ENCODE measurements at places on chromosomes 6 and 20.
A peak's percentile ranks its signal among the peaks of the same experiment; 100 is the strongest.

- DNase-seq, result no peak
These were observed 35.7 kb downstream of the MGME1 start for GRCh38 chr20:18004384-18005031.

DNA sequence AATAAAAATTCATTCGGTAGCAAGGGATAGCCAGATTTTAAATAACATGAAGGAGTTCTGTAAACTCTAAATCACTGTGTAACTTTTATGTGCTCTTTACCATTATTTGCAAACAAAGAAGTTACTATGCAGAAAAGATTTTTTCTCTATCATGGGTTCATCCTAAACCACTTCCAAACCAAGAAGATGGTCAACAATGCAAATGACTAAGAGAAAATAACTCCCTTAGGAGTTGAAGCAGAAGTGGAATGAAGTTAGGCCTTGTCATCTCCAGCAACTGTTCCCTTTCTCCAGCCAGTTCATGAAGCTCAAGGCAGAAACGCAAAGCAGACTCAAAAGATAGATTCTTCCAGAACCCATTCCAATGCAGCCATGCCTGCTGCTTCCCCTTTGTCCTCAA is 66.0 kb downstream of the MBOAT1 start:
- no peak for DNase-seq

GRCh38 chr6:150705392-150705791 is 105.7 kb downstream of the PLEKHG1 start:
- DNase-seq, result no peak

DNA sequence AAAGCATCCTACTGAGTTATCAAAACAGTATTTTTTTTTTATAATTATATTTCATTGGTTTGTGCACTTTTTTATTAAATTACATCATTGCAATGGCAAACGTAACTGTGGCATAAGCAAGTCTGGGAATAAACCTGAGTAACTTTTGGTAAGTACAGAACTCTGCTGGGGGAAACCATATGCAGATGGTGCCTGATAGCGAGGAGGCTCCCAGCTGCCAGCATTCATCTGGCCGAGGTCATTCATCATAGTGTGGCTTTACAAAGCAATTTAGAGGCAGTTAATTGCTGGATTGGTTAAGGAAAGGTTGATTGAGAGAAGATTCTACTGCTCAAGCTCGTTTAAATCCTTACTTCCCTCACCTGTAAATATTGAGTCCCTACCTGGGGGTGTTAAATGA is 52.6 kb downstream of the HECA start:
- DNase-seq, result no peak

DNA sequence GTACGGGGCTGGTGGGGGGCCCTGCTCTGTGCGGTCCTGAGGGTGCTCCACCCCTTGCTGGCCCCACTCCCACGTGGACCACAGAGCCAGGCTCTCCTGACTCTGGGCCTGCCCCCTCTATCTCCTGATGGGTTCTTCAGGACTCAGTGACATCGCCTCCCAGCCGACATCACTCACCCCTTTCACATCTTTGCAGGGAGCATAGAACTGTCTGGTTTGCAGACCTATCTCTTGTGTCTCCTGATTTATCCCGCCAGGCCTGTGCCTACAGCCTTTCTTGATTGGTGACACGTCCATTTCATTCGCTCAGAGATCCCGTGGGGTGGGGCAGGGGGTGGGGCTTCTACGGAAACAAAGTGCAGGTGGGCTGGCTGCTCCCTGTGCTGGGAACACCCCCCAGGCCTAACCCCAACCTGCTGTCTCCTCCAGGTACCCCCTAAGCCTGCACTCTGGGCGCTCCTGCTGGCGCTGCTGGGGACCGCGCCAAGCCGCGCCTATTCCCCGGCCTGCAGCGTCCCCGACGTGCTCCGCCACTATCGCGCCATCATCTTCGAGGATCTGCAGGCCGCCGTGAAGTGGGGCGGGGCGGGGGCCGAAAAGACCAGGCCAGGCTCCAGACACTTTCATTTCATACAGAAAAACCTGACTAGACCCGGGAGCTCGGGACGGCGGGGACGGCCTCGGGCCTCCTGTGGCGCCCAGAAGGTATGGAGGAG is 1.7 kb downstream of the C20orf204 start:
- no peak for DNase-seq

DNA sequence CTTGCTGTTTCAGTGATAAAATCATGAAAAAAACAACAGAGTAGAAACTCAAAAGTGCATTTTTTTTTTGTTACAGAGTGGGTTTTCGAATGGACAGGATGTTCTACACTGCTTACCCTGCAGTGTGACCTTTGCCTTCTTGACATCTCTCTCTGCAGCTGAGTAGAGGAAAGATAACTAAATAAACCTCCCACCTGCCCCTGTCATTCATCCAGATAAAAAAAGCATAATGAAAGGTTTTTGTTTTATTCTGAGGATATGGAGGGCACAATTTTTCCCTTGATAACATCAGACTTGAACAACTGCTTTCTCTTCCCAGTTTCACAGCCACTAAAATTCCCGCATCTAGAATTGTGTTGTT is 193.6 kb upstream of the FOXQ1 start:
- DNase-seq, result no peak

GRCh38 chr6:70738028-70738427 is 70.3 kb downstream of the SMAP1 start:
- no peak for DNase-seq

GRCh38 chr6:148085631-148086331 is 256.9 kb upstream of the SASH1 start:
- DNase-seq, result no peak

DNA sequence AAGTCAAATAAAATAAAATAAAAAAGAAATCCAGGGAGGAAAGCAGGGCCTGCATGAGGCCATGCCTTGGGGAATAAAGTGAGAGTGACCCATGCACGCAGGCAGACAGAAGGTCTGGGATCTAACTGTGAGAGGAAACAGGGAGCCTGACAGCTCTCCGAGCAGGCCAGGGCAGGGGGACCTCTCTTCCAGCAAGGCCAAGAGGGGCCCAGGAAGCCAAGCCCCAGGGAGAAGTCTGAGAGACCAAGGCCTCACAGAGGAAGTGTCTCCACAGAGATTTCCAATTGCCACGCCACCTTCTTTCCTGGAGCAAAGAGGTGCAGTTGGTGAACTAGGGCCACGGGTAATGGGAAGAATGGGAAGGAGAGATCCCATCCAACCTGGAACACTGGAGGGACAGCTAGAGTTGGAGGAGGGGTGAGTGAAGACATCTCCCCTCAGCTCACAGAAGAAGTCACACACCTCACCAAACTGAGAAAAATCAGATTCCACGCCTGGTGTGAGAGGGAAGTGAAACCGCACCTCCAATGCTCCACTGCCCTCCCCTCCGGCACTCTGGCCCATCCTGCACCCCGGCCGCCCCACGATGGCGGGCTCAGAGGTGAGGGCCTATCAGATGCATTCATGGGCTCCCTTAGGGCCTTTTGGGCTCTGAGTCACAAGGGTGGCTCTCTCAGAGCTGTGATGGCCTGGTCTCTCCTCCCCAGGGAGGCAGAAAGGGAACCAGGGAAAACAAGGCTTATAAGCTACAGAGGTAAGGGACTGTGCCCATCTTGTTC is 25.1 kb upstream of the TAF8 start:
- DNase-seq, result no peak

- no peak for DNase-seq
These were observed 170.1 kb downstream of the HS3ST5 start for GRCh38 chr6:114172576-114173260.

- peak; percentile 26 for DNase-seq
These were observed 481 bp downstream of the ZNF133 start for GRCh38 chr20:18288749-18289267.

DNA sequence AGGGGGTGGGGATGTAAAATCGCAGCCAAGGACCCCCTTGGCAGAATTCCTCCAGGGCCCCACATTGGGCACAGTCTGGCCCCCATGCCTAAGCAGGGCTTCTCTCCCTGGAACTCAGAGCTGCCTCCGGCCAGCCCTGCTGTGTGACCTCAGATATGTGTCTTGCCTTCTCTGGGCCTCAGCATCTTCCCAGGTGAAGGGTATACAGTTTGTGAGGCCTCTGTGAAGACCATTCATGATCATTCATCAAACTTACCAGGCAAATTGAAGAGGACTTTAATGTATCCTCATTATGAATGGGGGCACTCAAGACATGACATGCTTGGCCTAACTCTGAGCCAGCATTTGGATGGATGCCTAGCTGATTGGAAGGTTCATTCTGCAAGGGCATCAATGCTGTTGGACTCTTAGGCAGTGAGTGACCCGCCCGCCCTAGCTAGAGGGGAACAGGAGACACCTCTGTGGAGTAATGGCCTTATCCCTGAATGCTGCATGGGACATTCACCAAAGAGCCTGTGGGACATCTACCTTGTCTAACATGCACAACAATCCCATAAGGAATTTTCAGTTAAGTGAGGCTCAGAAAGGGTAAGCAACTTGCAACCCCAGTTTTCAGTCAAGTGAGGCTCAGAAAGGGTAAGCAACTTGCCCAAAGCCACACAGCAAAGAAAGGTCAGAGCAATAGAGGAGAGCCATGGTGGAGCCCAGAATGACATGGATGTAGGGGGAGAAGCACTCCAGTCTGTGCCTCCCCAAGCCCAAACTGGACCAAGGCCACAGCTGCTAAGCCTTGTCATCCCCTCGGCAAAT is 535 bp downstream of the CCN5 start:
- no peak for DNase-seq

- DNase-seq, result no peak
These were observed at the start of gene COL9A3 for GRCh38 chr20:62816884-62817873. TSS of gene COL9A3 (plus strand) at chr20:62817050. CDS start at chr20:62817065, 15 bp downstream.

GRCh38 chr20:51532577-51533191 is 9.8 kb downstream of the NFATC2 start:
- no peak for DNase-seq

DNA sequence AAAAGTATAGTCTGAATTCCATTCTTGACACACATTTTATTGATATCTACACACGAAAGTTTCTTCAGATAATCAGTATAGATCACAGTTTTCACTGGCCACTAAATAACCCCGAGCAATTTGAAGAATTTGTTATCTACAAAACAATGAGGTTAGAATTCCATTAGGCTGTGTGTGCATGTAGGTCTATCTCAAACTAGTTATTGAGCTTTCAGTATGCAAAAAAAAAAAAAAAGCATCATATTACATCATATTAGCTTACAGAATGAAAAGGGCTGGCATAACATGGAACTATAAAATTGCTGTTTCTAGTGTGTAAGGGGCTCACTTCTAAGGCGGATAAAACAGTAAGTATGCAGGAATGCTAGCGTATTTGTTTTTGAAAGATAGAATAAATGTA is 59.5 kb upstream of the ADGRG6 start:
- no peak for DNase-seq

GRCh38 chr6:4660377-4661321 is 115.6 kb upstream of the CDYL start:
- no peak for DNase-seq

- no peak for DNase-seq
These were observed 1.2 kb downstream of the MAS1L start for GRCh38 chr6:29486577-29486976.

DNA sequence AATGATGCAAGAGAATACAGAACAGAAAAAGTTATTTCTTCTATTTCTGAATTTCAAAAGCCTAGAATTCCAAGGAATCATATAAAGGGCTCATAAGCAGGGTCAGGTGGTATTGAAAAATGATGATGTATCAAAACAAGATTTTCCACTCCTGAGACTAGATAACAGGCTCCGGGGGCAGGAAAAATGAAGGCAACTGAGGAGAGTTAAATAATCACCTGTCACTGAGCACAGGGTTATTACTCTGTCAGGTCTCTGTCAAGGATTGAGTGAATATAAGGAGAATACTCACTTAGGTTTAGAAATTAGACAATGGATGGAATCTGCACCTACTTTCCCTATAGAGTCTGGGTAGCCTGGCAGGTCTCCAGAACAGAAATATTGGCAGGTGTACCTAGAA is 76.1 kb upstream of the KHDRBS2 start:
- DNase-seq, result no peak

- no peak for DNase-seq
These were observed 3.0 kb upstream of the ABCF1 start for GRCh38 chr6:30568245-30568644.

- DNase-seq, result no peak
These were observed 93.3 kb downstream of the SNX5 start for GRCh38 chr20:17875106-17875980.

DNA sequence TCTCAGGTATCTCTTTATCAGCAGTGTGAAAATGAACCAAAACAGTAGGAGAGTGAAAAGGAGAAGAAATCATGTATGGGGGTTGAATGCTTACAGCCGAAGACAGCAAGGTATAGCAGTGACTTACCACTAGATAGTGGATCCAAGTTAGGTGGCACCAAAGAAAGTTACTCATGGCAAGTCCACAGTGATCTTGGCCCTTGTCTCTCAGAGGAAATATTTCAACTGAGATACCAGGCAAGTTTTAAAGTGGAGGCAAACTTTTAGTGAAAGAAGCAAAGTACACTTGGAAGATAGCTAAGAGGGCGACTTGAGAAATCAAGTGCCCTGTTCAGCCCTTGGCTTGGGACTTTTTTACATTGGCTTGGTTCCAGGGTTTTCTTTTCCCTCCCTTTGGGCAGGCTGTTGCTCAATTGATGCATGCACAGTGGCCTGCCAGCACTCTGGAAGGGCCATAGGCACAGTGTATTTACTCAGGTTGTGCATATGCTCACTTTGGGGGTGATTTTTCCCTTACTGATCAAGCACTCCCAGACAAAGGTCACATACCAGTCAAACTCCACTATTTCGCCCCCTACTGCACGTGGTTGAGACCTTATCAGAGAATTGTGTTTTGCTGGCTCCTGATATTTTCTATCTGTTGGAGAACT is 329.5 kb upstream of the KHDRBS2 start:
- DNase-seq, result no peak

GRCh38 chr6:25435416-25435985 is 156.3 kb downstream of the CARMIL1 start:
- no peak for DNase-seq

- no peak for DNase-seq
These were observed 14.9 kb upstream of the RFPL4B start for GRCh38 chr6:112332274-112332673.

DNA sequence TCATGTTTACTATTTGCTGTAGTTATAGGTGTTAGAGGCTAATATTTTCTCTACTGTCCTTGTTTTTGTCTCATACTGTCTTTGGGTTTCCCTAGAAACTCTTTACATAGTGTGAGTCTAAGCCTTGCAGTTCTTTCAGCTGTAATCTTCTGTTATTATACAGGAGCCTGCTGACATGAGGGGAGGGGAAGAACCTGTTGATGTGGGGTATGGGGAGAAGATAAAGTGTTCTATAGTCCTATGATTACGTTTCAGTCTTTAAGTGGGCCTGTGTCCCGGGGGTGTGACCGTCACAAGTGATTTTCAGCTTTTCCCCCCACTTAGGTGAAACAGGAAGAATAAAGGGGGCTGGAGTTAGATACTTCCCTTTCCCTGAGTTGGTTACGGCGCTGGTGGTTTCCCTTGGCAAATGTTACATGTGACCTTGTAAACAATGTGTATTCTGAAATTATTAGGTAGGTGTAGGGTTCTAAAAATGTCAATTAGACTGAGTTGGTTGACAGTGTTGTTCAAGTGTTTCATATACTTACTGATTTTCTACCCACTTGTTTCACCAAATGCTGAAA is 41.3 kb downstream of the REV3L start:
- no peak for DNase-seq

- DNase-seq, result no peak
These were observed 11.4 kb downstream of the GPX5 start for GRCh38 chr6:28537065-28537464.

- DNase-seq, result no peak
These were observed 7.6 kb downstream of the SLC44A4 start for GRCh38 chr6:31871046-31871659.
